Fibroblast of skin of left quadriceps (primary cell): ENCODE measurements at places on chromosomes 5 and 9.

DNA sequence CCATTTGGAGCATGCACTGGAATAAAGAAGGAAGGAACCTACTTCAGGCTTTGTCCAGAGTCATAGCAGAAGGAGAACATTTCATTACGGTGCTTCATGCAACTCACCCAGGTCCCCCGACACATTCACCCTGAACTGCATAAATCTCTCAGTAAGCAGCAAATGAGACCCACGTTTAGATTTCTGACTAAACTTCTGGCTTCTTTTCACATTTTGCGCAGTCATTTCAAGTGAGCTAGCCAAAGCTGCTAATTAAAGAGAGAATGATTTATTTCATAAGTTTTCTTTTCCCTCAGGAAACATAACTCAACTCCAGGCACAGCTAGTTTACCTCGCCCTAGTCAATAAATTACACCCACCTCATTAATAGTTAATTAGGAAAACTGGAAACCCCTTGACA is 88.6 kb upstream of the GAS1 start:
- DNase-seq, result peak; percentile 86

GRCh38 chr9:137182836-137183235 is 5.5 kb downstream of the ANAPC2 start:
- no peak for DNase-seq

- no peak for DNase-seq
These were observed 193.1 kb downstream of the DCP2 start for GRCh38 chr5:113169720-113170119.

DNA sequence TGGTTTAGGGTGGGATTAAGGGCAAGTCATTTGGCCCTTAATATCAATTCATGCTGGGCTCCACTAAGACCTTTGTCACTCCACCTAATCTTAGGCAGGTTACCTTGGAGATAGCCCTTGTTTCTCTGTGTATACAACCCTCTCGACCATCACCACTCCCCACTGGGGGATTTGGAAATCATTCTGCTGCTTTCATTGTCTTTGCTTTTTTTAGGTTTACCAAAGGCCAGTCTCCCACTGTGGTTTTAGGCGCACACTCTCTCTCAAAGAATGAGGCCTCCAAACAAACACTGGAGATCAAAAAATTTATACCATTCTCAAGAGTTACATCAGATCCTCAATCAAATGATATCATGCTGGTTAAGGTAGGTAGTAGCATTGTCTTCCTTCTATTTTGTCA is 6.2 kb downstream of the GZMK start:
- DNase-seq, result no peak

- no peak for DNase-seq
These were observed 181.0 kb upstream of the MAST4 start for GRCh38 chr5:66415208-66415607.

DNA sequence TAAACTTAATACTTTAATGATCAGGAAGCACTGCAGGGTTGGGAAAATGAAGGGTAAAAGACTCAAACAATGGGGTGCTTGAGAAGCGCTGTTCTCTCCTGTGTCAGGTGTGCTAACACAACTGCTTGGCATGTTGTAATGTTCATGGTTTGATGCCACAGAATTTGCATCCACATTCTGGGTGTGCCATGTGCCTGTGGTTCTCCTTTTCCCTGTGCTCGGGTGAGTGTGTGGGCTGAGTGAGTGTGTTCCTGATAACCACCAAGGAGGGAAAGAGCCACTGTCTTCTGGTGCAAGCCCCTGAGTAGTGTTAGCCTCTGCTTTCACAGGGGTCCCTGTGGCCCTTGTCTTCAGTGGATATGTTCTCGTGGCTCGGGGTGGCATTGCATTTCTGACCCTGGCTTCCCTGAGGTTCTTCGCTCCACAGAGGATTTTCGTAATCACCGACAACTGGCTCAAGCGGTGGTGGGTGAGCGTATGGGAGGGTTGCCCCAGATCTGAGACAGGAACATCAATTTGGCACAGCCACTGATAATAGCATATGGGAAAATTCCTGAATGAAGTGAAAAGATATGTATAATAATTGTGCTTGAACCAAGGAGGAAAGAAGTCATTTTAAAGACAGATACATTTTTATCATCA is 102.0 kb downstream of the MVB12B start:
- no peak for DNase-seq

DNA sequence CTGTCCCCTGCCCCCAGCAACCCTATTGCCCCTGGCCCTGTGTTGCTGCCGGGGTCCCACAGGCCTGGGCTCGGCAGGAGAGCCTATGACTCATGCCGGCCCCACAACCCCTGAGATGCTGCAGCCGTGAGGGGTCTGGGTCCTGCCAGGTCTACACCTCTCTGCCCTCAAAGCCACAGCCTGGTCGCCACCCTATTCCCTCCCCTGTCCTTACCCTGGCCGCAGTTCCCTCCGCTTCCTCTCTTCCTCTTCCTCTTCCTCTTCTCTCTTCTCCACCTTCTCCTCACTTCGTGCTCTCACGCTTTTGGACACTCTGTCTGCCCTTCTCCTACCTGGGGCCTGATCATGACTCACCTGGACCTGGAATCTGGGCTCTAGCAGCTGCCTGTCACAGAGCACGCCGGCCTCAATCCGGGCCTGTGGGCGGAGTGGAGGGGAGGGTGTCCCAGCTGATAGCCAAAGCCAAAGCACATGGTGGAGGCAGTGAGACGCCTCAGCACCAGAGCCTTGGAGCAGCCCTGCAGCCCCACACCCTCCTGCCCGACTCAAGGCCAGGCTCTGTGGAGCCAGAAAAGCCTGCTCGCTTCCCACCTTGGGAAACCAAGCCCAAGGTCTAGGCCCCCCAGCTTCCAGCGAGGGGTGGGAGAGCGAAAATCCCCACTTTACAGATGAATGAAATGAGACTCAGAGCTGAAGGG is 26.8 kb upstream of the CSF1R start:
- DNase-seq, result no peak
